Activated CD8-positive, alpha-beta memory T cell treated with anti-CD3 and anti-CD28 coated beads for 48 hours (primary cell): ENCODE measurements at places on chromosomes 6 and 20.

DNA sequence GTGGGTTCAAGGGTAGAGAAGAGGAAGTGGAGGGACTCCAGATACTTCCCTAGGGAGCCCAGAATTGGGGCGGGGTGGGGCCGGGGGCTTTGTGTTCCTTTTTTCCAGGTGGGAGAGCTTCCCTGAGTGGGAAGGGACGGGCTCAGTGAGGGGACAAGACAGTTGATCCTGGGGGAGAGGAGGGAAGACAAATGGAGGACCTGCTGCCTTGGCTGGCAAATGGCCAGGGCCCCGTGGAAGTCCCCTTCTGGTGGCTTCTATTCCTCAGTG lies 2.6 kb downstream of the CTSZ start:
- DNase-seq: no peak

DNA sequence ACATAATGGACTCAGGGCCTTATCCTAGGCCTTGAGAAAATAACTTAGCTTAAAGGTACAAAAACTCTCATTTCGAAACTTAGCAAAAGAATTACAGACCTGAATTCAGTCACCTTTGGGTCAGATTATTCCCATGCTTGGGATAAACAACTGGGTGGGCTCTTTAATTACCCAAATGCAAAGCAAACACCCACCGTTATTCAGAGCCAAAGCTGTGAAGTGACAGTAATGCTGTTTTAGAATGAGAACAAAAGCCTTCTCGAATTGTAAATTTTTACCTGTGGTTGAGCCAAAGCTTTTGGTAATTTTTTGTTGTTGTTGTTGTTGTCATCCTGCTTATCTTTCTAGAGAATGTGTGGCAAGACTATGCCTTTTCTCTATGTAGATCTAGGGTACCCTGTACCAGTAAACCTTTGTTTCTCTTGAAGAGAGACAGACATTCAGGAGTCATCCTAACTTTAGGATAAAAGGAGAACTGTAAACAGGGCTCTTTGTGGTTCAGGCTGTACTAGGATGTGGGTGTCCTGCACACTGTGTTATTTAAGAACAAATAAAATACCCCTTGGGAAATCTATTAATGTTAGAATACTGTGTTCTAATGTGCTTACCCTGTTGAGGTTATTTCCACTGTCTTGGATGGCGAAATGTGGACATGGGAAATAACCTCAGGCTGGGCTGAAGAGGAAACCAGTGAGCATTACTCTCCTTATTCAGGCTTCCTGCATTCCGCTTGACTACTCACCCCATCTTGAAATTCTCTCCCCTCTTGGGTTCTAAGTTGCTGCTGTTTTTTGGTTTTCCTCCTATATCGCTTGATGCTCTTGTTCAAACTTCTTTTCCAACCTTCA lies 480.7 kb downstream of the CD83 start:
- no peak for DNase-seq

DNA sequence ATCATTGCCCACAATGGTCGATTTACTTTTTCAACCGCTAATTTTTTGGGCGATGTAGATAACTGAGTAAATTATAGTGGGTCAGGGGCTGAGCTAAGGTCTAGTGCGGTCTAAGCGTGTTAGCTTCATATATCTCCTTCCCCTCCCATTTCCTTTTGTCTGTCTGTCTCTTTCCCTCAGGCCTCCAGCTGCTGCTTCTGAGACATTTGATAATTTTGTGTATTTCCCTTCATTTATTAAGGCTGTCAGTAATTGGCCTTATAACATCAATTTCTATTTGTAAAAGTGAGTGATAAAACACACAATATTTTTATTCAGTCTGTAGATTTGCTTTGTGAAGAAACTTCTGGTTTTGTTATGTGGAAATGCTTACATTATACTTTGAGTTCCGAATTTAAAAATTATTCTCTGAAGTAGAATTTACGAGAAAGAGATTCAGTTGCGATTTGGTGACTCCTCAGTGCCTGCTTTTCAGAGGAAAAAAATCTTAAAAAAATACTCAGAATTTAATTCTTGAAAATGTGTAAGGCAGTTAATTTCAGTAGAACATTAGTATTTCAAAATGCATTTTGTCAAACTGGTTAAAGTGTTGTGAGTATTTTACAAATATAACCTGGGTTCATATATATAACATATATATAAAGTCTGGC lies 1.4 kb downstream of the TMEM170B start:
- DNase-seq: no peak

DNA sequence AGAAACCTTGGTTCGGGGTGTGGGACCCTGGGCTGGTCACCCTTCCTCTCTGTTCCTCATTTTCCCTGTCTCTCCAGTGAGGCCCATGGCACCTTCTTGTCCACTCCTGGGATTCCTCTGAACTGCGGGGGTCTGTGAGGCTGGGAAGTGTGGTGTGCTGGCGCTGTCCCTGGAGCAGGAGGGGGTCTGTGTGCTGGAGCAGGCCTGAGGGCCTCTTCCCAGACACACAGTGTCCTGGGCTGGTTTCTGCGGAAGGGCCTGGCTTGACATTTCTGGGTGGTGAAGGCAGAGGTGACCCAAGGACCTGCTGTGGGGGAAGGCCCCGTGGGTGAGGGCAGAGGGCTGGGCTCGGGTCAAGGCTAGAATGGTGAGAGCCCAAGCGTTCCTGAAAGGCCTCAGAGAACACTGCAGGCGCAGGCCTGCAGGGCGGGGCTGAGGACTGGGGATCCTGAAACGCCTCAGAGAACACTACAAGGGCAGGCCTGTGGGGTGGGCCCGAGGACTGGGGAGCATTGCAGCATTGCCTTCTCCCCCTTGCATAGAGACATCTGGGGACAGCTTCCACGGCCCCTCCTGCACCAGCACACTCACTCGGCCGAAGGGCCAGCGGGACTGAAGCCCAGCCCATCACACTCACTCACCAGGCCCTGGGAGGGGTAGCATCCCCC lies 10.6 kb upstream of the BAK1 start:
- DNase-seq: no peak

DNA sequence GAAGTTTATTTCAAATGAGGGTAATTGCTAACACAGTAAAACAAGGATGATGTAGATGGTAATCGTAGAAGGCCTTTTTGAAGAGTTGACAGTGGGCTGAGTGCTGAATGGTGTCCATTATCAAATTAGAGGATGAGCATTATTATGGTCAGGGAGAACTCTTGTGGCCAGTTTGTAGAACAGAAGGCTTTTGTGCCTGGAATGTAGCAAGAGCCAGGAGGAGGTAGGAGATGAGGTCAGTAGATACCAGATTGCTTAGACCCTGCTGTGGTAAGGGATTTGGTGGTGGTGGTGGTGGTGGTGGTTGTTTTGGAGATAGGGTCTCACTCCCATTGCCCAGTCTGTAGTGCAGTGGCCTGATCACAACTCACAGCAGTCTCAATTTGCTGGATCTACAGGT lies 6.2 kb downstream of the CSE1L start:
- no peak for DNase-seq

GRCh38 chr6:11527274-11527870 lies 10.2 kb upstream of the TMEM170B start:
- DNase-seq: no peak

DNA sequence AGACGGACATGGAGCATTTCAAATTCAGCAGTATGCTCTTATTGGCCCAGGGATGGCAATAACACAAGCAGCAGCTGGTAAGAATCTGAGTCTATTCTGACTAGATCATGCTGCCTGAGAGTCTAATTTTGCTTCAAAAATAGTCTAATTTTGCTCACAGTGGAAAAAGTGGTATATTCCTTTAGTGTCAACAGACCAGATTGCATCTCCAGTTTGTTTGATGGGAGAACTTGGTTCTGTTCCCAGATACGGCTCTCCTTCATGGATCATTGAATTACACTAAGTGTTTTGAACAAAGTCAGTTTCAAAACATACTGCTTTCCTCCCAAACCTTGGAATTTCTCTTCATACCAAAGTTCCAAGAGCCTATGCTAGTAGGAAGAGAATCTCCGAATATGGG lies 586.1 kb downstream of the RNF144B start:
- DNase-seq: no peak

DNA sequence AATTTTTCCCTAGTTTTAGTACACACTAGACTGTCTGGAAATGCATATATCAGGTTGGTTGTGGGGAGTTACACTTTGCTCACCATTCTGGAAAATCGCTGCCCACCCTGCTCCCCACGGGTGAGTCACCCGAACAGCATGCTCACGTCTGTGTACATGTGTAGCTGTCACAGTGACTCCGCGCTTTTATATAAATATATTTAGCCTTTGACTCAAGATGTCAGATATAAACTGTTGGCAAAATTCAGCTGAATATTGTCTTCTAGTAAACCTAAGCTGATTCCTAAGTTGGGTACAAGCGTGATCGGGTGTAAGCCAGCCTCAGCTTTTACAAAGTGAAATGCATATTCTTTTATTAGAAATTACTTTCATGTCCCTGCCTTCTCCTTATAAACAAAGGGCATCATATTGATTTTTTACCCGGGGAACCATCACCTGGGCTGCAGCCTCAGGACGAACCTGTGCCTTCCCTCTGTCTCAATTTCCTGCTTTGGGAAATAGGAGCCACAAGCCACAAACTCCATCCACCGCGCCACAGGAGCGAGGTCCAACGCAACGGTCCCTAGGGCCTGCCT lies 4.3 kb downstream of the SDCBP2 start:
- DNase-seq: no peak

- DNase-seq: no peak
These were observed 9.2 kb downstream of the BHLHE23 start for GRCh38 chr20:62997417-62998035.

- DNase-seq: no peak
These were observed 271.5 kb downstream of the FOXA2 start for GRCh38 chr20:22312744-22313346.

DNA sequence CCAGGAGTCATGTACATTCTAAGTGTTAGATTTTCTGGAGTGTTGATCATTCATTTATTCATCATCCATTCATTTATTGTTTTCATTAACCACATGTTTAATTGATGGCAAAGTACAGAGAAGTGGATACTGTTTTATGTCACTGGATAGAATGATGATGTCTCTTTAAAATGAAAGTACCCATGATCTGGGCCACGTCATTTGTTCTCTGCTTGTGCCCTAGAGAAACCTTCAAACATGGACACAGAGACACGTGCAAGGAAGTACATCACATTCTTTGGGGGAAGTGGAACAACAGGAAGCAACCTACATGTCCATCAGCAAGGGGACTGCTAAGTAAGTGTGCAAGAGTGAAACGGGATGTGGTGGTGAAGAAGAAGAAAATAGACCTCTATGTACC lies 75.8 kb upstream of the TSHZ2 start:
- no peak for DNase-seq

GRCh38 chr20:24814556-24815195 lies 134.4 kb upstream of the CST7 start:
- no peak for DNase-seq

DNA sequence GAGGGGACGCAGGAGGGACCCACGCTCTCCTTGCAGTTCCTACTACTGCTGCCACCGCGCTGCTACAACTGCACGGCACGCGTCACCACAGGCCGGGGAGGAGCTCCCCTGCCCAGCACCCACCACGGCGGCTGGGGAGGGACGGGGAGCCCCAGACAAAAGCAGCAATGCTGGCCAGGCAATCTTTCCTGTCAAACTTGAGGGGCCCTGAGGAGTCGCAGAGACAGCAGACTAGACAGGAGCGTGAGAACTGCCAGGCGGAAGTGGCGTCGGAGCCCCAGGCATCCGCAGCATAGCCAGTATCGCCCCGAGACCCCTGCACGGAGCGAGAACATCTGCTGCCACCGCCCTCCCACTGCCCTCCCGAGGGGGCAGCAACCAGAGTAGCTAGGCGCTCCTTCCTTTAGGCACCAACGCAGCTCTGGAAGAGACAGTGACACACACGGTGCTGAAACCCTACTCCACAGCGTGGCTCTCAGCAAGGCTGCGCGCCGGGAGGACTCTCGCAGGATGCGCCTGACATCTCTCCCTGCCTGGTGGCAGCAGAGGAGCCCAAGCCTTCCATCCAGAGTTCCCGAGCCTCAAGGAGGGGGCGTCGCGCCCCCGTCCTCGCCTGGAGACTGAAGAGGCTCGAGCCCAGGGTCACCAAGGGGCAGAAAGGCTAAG lies 2.2 kb downstream of the TAF4 start:
- no peak for DNase-seq

GRCh38 chr6:14075095-14075503 lies 42.5 kb upstream of the CD83 start:
- no peak for DNase-seq

GRCh38 chr6:129500958-129501739 lies 208.8 kb downstream of the ARHGAP18 start:
- DNase-seq: no peak

GRCh38 chr6:1614448-1615150 lies 4.9 kb downstream of the FOXC1 start:
- DNase-seq: no peak

DNA sequence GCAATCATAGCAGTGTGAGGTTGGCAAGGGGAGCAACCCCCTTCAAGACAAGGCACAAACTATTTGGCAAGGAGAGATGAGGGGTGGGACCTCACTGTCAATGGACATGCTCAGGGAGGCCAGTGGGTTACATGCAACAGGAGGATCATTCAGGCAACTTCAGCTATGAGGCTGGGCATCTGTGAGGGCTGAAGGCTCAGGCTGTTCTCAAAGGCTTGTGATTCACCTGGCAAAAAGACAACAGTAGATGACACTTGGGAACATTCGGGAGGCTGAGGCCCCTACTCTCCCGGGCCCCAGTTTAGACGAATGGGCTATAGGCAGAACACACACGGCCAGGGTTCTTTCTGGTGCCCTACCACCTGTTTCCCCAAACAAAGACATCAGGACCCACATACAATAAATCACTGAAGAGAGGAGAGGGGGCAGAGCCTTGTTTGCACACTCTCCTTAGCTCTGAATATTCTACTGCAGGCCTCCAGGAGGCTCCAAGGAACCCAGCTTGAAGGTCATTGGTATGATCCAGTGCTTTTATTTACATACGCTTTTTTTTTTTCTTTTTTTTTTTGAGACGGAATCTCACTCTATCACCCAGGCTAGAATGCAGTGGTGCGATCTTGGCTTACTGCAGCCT lies 7.9 kb downstream of the TUBB start:
- DNase-seq: no peak

GRCh38 chr20:47502271-47503239 lies 868 bp downstream of the NCOA3 start:
- no peak for DNase-seq

DNA sequence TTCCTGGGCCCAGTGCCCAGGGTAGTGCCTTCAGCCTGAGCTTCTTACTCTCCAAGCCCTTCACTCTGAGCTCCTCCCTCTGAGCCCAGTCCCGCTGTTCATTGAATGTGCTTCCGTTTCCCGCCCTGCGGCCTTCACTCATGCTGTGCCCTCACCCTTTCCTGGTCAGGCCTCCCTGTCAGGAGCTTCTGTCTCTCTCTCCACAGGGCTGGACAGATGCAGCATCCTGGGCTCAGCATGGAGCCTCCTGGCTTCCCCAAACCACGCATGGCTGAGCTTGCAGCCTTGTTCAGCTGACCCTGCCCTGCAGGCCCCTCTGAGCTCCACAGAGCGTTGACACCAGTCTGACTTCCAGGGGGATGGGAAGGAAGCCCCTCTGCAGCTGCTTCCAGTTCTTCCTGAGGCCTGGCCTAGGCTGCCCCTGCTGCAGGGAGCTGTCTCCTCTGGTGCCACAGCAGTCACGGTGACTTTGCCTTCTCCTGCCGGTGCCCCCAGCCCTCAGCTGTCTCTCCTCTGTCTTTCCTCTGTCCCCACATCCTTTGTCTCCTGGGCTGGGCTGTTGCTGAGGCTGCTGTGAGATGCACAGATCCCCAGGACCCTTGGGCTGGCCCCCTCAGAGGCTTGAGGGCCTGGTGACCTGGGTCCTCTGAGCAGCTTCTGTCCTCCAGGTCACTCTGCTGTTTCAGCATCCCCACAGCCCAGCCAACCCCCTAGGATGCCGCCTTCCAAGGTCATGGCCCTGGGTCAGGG lies 7.9 kb upstream of the MYT1 start:
- DNase-seq: no peak
